ENCODE measurements at places on chromosomes 6 and 20. TPM values are rescaled to one million over a fixed set of nuclear protein-coding genes. Genes with fewer than 3 reads are reported as not detected.

ZNF133 gene
- 21.1 TPM for total RNA-seq

ADTRP gene
- 0.98 TPM for total RNA-seq

NKAIN2 gene
- 115 TPM for total RNA-seq

TRPC4AP gene
- total RNA-seq = 51.9 TPM

HSPA1L gene
- total RNA-seq = 3.7 TPM

CNBD2 gene
- 3.9 TPM for total RNA-seq

ANGPT4 gene
- not detected for total RNA-seq

TINAG gene
- total RNA-seq = 0.25 TPM

RUNX2 gene
- total RNA-seq = 0.49 TPM

GRM1 gene
- 12.8 TPM for total RNA-seq

TBX18 gene
- total RNA-seq = 5.4 TPM

BTN3A1 gene
- total RNA-seq = 22.9 TPM
